HuH-7 (cell line): ENCODE measurements at places on chromosomes 12 and 14.

DNA sequence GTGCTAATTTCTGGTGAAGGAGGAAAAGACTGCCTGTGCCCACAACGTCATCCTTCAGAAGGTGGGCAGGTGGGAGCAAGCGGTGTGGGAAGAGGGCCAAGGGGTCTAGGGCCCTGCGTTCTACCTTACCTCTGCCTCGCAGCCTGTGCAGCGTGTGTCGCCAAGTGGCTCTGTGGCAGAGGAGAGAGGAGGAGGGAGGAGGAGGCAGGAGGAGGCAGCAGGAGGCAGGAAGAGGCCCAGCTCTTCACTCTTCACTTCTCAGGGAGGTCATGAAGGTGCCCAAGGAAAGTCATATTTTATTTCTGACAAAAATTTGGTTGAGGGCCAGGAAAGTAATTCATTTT lies 177.9 kb downstream of the MYRFL start:
- no peak for DNase-seq

- DNase-seq = peak; percentile 58
Measured at GRCh38 chr14:94132285-94132887, 3.0 kb upstream of the IFI27L2 start.

DNA sequence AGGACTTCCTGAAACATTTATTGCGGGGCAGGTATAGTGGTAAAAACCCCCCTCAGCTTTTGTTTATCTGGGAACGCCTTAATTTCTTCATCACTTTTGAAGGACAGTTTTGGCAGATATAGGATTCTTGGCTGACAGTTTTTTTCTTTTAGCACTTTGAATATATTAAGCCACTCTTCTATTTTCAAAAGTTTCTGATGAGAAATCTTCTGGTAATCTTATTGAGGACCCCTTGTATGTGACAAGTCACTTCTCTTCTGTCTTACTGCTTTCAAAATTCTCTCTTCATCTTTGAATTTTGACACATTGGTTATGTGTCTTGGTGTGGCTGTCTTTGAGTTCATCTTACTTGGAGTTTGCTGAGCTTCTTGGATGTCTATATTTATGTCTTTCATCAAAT lies 59.1 kb downstream of the ATP23 start:
- no peak for DNase-seq

GRCh38 chr14:90452366-90452765 lies 55.5 kb downstream of the CALM1 start:
- no peak for DNase-seq

GRCh38 chr14:61330511-61330910 lies 9.1 kb downstream of the PRKCH start:
- DNase-seq = no peak
